Upper lobe of right lung (tissue), 1 donor: ENCODE measurements at places on chromosomes 2 and 18. TPM values are rescaled to one million over a fixed set of nuclear protein-coding genes. Genes with fewer than 3 reads are reported as not detected.

DNA sequence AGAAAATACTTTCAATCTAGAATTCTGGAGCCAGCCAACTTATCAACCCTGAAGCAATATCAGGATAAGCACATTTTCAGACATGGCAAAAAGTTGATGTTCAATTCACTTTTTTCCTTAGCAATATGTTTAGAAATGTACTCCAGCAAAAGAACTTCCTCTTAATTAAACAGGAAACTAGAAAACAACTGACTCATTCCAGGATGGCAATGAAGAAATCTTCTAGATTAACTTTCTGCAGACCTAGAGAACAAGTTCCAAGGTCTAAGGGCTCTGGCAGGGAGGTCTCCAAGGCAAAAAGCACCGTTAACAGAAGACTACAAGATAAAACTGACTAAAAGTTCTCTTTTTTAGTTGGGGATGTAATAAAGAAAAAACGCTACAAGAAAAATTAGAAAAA lies 69.2 kb upstream of the VWC2L start:
- DNase-seq = no peak
- H3K36me3 ChIP-seq = no peaks in the 10 kb centered on the region
- no peak overlapping the region for H3K27ac ChIP-seq
- H3K27me3 ChIP-seq = no peaks in the 10 kb centered on the region

DNA sequence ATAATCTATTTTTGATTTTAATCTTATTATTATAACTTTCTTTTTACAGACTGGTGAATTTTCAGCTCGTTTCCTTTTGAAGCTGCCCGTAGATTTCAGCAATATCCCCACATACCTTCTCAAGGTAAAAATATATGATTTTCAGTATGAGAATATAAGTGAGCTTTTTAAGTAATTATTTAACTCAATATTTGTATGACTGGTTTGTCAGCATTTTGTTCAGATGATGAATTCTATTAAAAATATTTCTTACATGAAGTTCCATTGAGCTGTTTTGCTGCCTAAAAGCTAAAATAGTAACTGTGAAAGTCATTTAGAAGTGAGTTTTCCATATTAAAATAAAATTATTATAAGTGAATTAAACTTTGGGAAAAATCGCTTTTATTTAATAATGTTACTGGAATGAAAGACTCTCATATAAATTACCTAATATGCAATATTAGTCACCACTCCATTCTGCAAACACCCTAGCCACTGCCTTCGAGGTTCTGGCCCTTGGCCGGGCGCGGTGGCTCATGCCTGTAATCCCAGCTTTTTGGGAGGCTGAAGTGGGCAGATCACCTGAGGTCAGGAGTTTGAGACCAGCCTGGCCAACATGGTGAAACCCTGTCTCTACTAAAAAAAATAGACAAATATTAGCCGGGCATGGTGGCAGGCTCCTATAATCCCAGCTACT lies 155.3 kb downstream of the BABAM2 start:
- no peak overlapping the region for H3K27ac ChIP-seq
- H3K36me3 ChIP-seq = no peaks in the 10 kb centered on the region
- no peak for DNase-seq
- H3K4me3 ChIP-seq = no peak overlapping the region
- peaks cover 26% of the 10 kb centered on the region for H3K4me1 ChIP-seq

DNA sequence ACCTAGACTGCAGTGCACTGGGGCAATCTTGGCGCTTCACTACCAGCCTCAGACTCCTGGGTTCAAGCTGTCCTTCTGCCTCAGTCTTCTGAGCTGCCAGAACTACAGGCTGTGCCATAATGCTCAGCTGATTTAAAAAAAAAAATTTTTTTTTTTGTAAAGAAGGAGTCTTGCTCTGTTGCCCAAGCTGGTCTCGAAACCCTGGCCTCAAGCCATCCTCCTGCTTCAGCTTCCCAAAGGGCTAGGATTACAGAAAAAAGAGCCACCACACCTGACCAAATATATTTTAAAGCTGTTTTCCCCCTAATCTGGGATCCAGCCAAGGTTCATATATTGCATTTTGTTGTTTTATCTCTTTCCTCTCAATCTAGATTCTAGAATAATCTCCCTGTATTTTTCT lies 82.2 kb downstream of the RAB31 start:
- no peaks in the 10 kb centered on the region for H3K4me1 ChIP-seq
- no peak overlapping the region for H3K27ac ChIP-seq
- H3K4me3 ChIP-seq = no peak overlapping the region
- no peaks in the 10 kb centered on the region for H3K27me3 ChIP-seq
- no peaks in the 10 kb centered on the region for H3K36me3 ChIP-seq

GRCh38 chr2:241410739-241411176 lies 54.7 kb downstream of the FARP2 start:
- no peak for DNase-seq
- peaks cover 76% of the 10 kb centered on the region for H3K36me3 ChIP-seq
- no peaks in the 10 kb centered on the region for H3K27me3 ChIP-seq

- H3K27ac ChIP-seq = no peak overlapping the region
- H3K4me3 ChIP-seq = no peak overlapping the region
- no peaks in the 10 kb centered on the region for H3K36me3 ChIP-seq
- no peak for DNase-seq
These were observed 49.2 kb upstream of the TCF4 start for GRCh38 chr18:55637204-55637603.

DNA sequence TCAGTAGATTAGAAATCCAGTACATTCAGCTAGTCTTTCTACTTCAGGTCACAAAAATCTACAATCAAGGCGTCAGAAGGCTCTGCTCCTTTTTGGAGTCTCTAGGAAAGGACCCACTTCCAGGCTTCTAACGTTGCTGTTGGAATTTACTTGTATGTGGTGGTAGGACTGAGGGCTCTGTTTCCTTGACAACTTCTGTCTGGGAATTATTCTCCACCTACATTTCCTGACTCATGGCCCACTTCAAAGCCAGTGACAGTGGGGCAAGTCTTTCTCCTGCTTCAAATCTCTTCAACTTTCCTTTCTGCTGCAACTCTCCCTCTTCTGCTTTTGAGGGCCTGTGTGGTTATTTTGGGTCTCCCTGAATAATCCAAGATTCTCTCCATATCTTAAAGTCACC lies 10.4 kb upstream of the TMX3 start:
- no peak overlapping the region for H3K4me3 ChIP-seq
- no peak for DNase-seq
- H3K36me3 ChIP-seq = no peaks in the 10 kb centered on the region
- no peak overlapping the region for H3K27ac ChIP-seq
- H3K4me1 ChIP-seq = no peaks in the 10 kb centered on the region

DNA sequence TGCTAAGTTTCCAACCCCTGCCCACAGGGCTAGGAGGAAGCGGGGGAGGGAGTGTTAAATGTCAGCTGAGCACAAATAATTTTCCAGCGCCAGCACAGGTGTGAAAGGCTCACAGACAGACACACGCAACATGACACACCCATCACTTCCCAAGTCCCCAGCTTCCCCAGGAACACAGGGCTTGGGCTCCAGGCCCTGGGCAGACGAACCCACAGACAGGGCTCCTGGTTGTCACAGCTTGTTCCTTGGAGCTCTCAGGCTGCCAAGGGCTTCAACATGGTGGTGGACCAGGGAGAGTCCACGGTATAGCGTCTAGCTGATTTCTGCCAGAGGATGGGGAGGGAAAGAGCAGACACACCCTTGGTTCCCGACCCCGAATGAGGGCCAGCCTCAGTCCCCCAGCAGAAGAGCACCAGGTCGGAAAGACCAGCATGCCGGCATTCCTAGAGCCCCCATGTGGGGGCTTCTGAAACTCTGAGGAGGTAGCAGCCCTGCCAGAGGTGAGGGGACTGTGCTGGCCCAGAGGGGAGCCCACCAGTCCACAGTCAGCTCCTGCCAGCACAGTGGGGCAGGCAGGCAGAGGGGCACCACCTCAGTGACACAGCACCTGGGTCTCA lies 1.9 kb downstream of the DUSP2 start:
- H3K27me3 ChIP-seq = peaks cover 4% of the 10 kb centered on the region
- H3K4me3 ChIP-seq = peak overlapping the region; percentile 60
- peaks cover 23% of the 10 kb centered on the region for H3K4me1 ChIP-seq
- no peak for DNase-seq

GRCh38 chr2:133811409-133812125 lies 243.3 kb upstream of the NCKAP5 start:
- H3K27ac ChIP-seq = no peak overlapping the region
- DNase-seq = no peak

DNA sequence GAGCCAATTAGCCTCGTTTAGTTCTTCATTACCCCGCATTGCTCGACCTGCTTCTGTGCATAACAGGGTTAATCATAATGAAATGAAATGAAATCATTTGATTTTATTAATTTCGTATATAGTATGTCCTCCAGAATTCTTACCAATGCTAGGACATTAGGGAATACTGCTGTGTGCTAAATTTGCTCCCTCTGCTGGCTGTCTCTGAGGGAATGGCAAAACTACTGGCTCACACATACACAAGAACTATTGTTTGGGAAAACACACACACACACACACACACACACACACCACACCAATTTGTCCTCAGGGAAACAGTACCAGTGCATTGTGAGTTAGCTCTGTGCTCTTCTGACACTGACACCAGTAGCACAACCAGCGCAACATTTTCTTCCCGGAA lies 273.3 kb upstream of the TCF4 start:
- H3K27ac ChIP-seq = no peak overlapping the region
- H3K4me1 ChIP-seq = no peaks in the 10 kb centered on the region
- no peak for DNase-seq
- no peaks in the 10 kb centered on the region for H3K27me3 ChIP-seq
- no peak overlapping the region for H3K4me3 ChIP-seq
- no peaks in the 10 kb centered on the region for H3K36me3 ChIP-seq

DNA sequence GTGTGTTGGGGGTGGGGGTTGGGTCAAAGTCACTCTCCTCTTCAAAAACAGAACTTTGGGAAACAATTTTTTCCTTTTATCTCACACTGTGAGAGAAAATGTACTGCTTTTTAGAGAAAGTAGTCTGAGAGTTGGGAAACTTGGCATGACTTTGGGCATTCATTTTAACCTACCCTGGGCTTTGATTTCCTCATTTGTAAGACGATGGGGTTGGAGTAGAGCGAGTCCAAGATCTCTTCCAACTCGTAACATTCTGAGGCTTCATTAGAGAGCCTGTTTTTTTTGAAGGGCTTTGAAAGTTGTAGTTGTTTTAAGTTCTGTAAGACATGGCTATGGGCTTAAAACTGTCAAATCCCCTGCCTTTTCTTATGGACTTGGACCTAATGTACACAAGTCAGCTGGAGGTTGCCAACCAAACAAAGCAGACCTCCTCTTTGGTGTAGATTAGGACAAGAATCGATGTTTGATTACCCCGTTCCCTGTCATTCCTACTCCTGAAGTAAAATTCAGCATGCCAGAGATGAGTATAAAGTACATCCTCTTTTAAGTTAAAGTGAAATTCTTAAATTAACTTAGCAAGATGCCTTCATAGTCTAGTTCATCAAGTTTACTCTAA lies 8.4 kb downstream of the PHLPP1 start:
- H3K4me3 ChIP-seq = no peak overlapping the region
- peaks cover 8% of the 10 kb centered on the region for H3K4me1 ChIP-seq
- H3K27me3 ChIP-seq = no peaks in the 10 kb centered on the region
- no peak for DNase-seq
- no peak overlapping the region for H3K27ac ChIP-seq

- no peaks in the 10 kb centered on the region for H3K27me3 ChIP-seq
- H3K4me1 ChIP-seq = no peaks in the 10 kb centered on the region
- no peak overlapping the region for H3K4me3 ChIP-seq
- no peaks in the 10 kb centered on the region for H3K36me3 ChIP-seq
- H3K27ac ChIP-seq = no peak overlapping the region
These were observed 341.2 kb upstream of the MYT1L start for GRCh38 chr2:2672249-2672648.

The SERPINB3 gene
- not detected for total RNA-seq

The G6PC2 gene
- total RNA-seq = not detected

The ARHGEF33 gene
- total RNA-seq = 1.3 TPM

The DPY30 gene
- total RNA-seq = 53.7 TPM
